ENCODE measurements at places on chromosomes 1 and 21. TPM values are rescaled to one million over a fixed set of nuclear protein-coding genes. Genes with fewer than 3 reads are reported as not detected.

GRCh38 chr1:178539291-178539690, 26.4 kb downstream of the TEX35 start:
- no peaks in the 10 kb centered on the region for H3K36me3 ChIP-seq
- H3K4me1 ChIP-seq = no peaks in the 10 kb centered on the region
- H3K27me3 ChIP-seq = no peaks in the 10 kb centered on the region

- DNase-seq = no peak
- H3K27ac ChIP-seq = no peak overlapping the region
- H3K4me1 ChIP-seq = no peaks in the 10 kb centered on the region
- H3K27me3 ChIP-seq = no peaks in the 10 kb centered on the region
Observed at GRCh38 chr1:100414693-100415497, 62.6 kb downstream of the CDC14A start.

DNA sequence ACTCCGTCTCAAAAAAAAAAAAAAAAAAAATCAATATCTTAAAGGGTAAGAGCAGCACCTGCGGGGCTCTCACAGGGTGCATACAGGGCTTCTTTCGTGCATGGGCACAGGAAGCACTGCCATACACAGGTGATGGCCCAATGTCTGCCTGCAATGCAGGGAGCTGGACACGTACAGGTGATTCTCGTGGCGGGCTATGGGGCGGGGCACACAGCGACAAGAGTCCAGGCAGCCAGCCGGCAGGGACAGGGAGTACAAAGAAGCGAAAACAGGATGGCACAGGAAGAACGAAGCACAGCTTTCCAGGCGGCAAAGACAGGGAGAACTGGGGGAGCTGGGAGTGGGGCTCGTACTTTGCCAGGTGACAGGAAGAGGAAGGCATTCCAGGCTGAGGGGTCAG, 1.6 kb downstream of the KIF17 start:
- no peaks in the 10 kb centered on the region for H3K4me1 ChIP-seq
- H3K36me3 ChIP-seq = no peaks in the 10 kb centered on the region
- DNase-seq = no peak
- H3K27me3 ChIP-seq = no peaks in the 10 kb centered on the region
- no peak overlapping the region for H3K4me3 ChIP-seq

DNA sequence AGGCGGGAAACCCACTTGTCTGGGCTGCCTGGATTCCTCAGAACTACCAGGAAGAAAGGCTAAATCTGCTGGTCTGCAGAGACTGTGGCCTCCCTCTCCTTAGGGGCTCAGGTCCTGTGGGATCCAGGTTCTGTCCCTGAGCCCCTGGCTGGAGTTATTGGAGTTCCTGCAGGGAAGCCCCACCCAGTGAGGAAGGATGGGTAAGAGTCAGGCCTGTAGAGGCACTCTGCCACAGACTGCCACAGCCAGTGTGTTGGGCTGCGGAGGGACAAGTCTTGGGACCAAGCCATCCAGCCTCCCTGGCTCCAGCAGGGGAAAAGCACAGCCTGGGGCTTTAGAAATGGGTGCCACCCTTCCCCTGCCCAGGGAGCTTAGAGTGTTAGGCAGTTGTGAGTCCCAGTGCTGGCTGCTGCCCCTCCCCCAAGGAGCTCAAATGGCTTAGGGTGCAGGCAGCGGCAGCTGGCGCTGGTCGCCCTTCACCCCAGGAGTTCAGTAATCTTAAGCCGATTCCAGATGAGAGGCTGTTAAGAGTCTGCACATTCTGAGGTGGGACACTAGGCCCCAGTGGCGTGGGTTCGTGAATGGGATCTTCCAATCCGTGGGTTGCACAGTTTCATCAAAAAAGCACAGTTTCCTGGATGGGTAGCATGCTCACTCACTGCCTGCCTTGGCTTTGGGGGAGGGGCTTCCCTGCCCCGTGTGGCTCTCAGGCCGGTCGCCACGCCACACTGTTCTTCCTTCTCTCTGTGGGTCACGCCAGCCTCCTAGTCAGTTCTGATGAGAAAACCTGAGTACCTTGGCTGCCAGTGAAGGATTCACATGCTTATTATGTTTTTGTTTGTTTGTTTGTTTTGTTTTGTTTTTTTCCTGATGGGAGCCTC, 57.6 kb upstream of the FMO3 start:
- H3K4me3 ChIP-seq = no peak overlapping the region
- H3K36me3 ChIP-seq = no peaks in the 10 kb centered on the region
- no peaks in the 10 kb centered on the region for H3K27me3 ChIP-seq
- no peak overlapping the region for H3K27ac ChIP-seq

DNA sequence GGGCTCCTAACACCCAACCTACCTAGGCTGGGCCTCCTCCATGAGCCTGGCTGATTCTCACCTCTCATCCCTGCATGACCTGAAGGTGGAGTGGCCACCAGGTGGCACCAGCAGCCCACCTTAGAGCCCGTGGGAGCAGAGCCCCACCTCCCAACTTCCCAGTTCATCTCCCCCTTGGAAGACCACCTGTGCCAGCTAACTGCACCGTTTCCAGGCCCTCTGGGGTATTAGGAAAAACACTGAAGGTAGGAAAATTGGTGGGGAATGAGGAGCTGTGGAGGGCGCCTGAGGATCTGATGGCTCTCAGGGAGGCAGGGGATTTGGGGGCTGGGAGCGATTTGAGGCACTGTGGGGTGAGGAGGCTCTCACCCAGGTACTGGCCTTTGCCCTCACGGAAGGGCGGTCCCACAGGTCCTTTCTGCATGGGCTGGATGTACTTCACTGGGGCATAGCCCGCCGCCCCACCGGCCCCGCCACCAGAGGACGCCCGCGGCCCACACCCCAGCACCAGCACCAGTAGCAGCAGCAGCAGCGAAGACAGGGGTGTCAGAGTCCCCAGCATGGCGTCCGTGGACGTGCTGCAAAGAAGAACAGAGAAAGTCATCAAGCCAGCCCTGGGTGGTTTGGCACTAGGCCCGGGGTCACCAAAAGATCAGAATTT, 11.1 kb downstream of the ADPRS start:
- no peak overlapping the region for H3K4me3 ChIP-seq
- no peaks in the 10 kb centered on the region for H3K27me3 ChIP-seq
- H3K36me3 ChIP-seq = no peaks in the 10 kb centered on the region
- H3K27ac ChIP-seq = no peak overlapping the region

DNA sequence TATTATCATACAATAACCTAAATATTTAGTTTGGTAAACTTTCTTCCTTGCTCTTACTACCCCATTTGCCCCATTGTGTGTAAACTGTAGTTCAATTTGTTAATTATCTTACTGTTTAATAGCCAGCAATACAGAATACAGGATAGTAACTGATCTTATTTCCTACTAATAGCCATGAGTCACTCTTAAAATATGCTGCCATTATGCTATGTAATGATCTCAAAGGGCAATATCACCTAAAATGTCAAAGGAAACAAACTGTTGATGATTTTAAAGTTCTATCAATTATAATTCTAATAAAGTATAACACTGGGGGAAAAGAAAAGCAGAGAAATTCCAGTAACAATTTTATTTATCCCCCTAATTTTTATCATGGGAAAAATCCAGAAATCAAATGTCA, 4.3 kb downstream of the SLC30A1 start:
- no peak for DNase-seq
- no peak overlapping the region for H3K27ac ChIP-seq
- H3K4me1 ChIP-seq = peaks cover 7% of the 10 kb centered on the region
- H3K36me3 ChIP-seq = no peaks in the 10 kb centered on the region
- no peak overlapping the region for H3K4me3 ChIP-seq

GRCh38 chr1:174884038-174884437, 115.7 kb upstream of the CACYBP start:
- no peaks in the 10 kb centered on the region for H3K4me1 ChIP-seq
- no peaks in the 10 kb centered on the region for H3K27me3 ChIP-seq
- no peak overlapping the region for H3K4me3 ChIP-seq

DNA sequence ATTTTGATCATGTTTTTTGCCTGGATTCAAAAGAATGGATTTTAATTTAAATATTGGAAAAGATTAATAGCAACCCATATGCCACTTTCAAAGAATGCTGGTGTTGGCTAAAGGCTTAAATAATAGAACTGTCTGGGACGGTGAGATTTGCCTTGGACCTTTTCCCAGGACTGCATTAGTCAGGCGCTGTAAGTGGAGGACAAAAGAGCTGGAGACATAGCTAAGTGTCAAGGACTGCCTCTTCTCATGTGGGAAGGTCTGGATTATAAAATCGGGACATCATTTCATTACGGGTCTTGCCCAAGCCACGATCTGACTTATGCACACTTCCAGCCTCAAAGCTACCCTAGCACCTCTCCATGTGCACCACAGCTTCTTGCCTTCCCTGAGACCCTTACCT, 458.5 kb upstream of the DEPDC1 start:
- no peaks in the 10 kb centered on the region for H3K27me3 ChIP-seq
- no peaks in the 10 kb centered on the region for H3K36me3 ChIP-seq
- H3K4me1 ChIP-seq = no peaks in the 10 kb centered on the region
- H3K27ac ChIP-seq = no peak overlapping the region
- no peak overlapping the region for H3K4me3 ChIP-seq
- no peak for DNase-seq

- no peak overlapping the region for H3K27ac ChIP-seq
- H3K4me3 ChIP-seq = no peak overlapping the region
- no peak for DNase-seq
- H3K4me1 ChIP-seq = no peaks in the 10 kb centered on the region
Observed at GRCh38 chr1:180881806-180882509, 30.7 kb upstream of the KIAA1614 start.

Gene OR2T35
- total RNA-seq = not detected

Gene CEPT1
- total RNA-seq = 24.5 TPM

Gene F11R
- 26.0 TPM for total RNA-seq

Gene SH2D5
- 0.39 TPM for total RNA-seq

Gene TSTD1
- total RNA-seq = 12.5 TPM

Gene PLA2G2C
- not detected for total RNA-seq

All from aorta (tissue), 5 donors.